ENCODE measurements at places on chromosomes 6 and 20. TPM values are rescaled to one million over a fixed set of nuclear protein-coding genes. Genes with fewer than 3 reads are reported as not detected.

The SRSF12 gene
- total RNA-seq, result 0.21 TPM

DNA sequence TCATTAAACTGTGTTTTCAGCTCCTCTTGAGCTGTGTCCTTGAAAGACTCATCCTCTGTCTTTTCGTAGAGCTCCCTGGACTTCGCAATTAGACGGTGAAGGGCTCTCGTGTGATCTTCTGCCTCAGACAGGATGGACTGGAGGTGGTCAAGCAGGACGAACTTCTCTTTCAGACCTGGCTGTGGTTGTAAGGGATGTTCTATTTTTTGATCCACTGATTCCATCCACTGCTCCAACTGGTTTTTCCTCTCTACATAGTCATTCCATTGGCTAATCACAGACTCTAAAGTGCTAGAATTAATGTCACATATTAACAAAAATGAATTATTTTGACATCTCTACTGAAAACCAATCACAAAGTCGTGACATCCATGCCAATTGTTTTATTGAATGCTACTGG, 250.1 kb downstream of the SYNE1 start:
- DNase-seq, result no peak

DNA sequence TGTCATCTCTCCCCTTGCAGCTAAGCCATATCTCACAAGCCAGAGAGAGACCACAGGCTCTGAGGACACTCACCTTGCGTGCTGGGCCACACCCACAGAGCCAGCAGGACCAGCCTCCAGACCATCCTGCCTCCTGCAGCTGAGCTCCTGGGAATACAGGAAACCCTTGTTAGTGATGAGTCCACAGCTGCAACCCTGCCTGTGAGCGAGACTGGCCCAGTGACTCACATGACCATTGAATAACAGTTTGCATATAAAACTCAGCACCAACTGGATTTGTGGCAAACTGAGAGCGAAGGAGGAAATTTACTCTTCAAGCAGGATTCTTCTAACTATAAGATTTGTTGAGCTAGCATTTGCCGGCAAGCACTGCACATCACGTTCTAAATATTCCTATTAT, 3.0 kb downstream of the THBS2 start:
- DNase-seq, result peak; percentile 54

GRCh38 chr20:61223121-61223520, 28.9 kb upstream of the CDH4 start:
- DNase-seq, result no peak

- no peak for DNase-seq
Observed at GRCh38 chr6:40671694-40672050, 84.5 kb upstream of the LRFN2 start.

- no peak for DNase-seq
Observed at GRCh38 chr6:130527173-130527572, 161.4 kb downstream of the TMEM200A start.

The PSORS1C2 gene
- total RNA-seq, result not detected

- DNase-seq, result no peak
Observed at GRCh38 chr20:45012682-45013302, 46.5 kb downstream of the STK4 start.

The MICB gene
- 4.9 TPM for total RNA-seq

- no peak for DNase-seq
Observed at GRCh38 chr20:40963505-40963845, 65.1 kb upstream of the TOP1 start.

The LST1 gene
- not detected for total RNA-seq

GRCh38 chr6:80725156-80725930, 618.9 kb downstream of the BCKDHB start:
- peak; percentile 75 for DNase-seq

GRCh38 chr6:10396785-10397184, 18.1 kb downstream of the TFAP2A start:
- peak; percentile 38 for DNase-seq

DNA sequence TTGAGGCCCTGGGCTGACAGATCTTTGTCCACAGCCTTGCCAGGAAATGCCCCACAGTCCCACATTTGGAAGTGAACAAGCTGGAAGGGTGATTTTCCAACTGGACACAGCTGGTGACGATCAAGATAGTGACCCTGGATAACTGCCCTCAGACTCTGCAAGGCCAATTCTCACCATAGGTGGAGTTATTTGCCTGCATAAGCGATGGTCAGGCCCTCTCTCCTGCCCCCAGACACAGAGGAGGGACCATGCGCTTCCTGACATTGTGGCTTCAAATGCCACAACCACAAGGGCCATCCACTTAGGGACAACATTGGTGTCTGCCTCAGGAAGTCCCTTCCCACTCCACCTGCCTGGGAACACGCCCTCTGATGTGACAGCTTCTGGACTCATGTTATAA, 96.0 kb downstream of the JPH2 start:
- DNase-seq, result no peak

The DUSP22 gene
- 32.4 TPM for total RNA-seq

The EDEM2 gene
- 94.9 TPM for total RNA-seq

GRCh38 chr6:57074383-57074782, 15.6 kb upstream of the ZNF451 start:
- no peak for DNase-seq

DNA sequence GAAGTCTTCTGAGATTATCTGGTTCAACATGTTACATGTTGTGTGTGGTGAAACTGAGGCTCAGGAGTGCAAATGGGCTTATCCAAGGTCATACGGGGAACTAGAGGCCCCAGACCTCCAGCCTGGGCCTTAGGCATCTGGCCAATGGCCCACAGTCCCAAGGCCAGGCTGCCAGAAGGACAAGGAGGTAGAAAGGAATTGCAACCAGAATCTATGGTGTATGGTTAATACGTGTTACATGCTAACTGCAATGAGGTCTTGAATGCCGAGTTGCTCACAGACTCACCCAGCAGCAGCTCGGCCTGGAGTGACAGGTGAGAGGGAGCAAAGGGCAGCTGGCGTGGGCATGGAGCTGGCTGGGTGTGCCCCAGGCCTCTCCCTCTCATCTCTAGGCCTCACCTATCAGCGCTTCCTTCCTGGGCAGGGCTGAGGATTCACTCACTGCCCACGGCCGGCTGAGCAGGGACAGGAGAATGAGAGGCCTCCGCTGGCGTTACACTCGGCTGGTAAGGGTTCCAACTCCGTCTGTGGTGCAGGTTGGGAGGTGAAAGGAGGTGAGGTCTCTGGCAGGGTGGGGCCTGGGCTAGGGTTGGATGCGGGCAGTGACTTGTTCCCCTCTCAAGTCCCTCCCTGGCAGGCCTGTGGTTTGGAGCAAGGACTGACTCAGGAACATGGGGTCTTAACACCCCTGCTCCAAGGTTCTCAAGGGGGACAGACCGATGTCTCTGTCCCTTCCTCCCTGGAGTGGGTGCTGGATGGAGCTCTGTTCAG, at the start of gene TLDC2:
TLDC2 (plus strand) TSS at position 437 of the 771 bp plus-strand sequence; CDS start at position 474, 37 bp downstream.
- no peak for DNase-seq

- DNase-seq, result no peak
Observed at GRCh38 chr6:119184008-119184648, 105.7 kb upstream of the FAM184A start.

DNA sequence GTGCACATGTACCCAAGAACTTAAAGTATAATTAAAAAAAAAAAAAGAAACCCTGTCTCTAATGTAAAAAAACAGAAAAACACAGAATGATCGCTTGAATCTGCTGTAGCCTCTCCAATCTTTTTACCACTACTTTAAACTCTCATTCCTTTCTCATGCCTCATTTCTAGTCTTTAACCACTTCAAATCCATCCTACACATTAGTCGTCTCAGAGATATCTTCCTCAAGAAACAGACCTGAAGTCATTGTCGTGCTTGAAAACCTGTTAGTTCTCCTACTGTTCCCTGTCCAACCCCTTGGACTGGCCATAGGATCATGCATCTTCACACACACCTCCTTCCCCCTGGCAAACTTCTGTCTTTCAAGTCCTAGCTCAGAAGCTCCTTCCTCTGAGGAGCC, 112.1 kb upstream of the BCLAF1 start:
- no peak for DNase-seq

GRCh38 chr6:41929924-41930323, 8.6 kb downstream of the BYSL start:
- DNase-seq, result no peak

The BPIFA2 gene
- not detected for total RNA-seq

GRCh38 chr20:48826883-48827771, 672 bp downstream of the PREX1 start:
- no peak for DNase-seq

DNA sequence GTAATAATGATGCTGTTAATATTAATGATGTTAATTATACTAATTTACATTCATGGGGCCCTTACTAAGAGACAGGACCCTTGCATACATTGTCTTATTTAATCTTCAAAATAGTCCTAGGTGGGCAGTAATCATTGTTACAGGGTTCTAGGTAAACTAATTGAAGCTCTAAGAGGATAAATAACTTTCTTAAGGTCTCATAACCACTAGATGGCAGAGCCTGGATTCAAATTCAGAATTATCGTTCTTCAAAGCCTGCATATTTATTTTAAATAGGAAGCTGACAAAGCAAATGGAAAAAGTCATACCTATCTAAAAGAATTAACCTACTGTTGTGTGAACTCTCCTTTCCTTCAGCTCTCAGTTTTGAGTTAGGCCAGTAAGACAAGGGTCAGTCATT, 23.5 kb downstream of the PTCHD4 start:
- peak; percentile 60 for DNase-seq

GRCh38 chr20:23367770-23368169, 5.8 kb downstream of the GZF1 start:
- no peak for DNase-seq

DNA sequence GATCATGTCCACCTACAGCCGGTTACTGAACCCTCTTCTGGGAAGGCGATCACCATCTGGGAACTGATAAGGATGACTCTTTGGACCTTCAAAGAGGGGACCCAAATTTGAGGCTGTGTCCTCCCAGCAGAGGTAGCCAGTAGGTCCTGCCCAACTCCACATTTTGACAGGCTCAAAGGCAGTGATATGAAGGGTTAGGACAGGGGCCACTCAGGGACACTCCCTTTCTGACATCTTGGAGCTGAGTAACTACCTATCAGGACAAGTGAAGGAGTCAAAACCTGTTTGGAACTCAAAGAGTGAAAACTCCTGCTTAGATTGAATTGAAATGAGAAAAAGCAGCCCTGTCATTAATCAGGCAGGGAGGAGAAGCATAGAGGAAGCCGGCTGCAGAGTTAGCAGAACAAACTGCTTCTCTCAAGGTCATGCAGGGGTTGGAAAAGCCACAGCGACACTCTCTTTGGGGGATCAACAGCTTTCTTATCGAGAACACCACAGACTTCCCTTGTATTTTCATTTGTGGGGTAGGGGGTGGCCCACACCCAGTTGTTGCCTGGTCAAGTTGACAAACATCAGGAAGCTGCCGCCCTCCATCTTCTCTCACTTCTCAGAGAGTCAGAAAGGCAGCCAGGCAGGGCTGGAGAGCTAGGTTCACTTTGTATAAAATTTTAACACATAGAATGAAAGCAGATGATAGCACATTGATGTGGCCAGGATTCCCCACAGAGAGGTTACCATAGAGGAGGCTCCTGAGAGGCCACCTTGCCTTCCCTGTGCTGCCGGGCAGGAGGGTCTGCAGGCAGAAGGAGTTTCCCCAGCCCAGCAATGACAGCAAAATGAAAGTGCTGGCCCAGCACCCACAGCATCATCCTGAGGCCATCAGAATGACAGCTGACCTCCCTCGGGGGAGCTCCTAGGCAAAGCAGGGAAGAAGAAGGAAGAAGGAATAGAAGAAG, 47.6 kb downstream of the AGPAT4 start:
- no peak for DNase-seq

DNA sequence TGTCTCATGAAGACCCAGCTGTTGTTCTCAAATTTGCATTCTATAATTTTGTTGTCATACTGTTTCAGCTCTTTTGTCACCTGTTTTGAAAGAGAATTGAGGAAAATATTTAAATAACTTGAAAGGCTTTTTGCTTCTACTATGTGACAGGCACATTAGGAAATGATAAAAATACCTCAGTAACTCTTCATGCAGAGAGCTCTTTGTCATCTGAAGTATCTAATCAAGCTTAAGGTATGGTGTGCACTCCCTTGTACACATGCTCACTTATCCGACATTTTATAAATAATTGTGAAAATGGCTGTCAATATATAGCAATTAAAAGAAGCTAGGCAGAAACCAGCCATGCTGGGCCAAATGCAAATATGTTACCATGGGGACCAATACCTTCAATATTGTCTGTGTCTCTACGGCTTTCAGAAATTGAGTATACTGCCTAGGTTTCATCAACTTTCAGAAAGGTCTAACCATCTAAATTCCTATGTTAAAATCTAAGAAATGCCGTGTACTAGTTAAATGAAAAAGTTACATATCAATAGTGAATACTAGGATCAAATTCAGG, 349.0 kb downstream of the RNGTT start:
- no peak for DNase-seq

GRCh38 chr6:89685311-89685710, 46.8 kb upstream of the LYRM2 start:
- no peak for DNase-seq

DNA sequence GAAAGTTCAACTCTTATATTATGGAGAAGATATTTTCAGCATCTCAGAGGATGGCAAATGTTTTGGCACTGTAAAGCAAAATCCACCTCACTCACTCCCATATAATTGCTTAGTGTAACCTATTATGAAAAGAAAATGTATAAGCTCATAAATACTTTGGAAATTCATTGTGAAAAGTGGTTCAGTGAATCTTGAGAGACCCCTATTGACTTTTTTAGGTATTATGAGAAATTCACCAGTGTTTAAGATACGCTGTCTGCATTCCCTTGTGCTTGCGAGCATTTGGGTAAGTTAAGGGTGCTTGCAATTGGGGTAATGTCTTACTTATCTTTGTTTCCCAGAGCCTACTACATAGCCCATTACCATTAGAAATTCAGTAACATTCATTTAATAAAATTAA, 66.3 kb upstream of the BMP5 start:
- peak; percentile 1 for DNase-seq

Data from SK-MEL-5 (cell line).